Activated CD4-positive, CD25-positive, alpha-beta regulatory T cell treated with anti-CD3 and anti-CD28 coated beads, Interleukin-2, amount 50 U/mL, for 24 hours (primary cell): ENCODE measurements at places on chromosomes 4 and X.

GRCh38 chr4:31727030-31727429, 1006.9 kb downstream of the PCDH7 start:
- ATAC-seq: no peak

- no peak for ATAC-seq
These were observed 39.8 kb upstream of the KLHL13 start for GRCh38 chrX:118156254-118156952.

- ATAC-seq: no peak
These were observed 257.5 kb upstream of the IRS4 start for GRCh38 chrX:108993909-108994308.

DNA sequence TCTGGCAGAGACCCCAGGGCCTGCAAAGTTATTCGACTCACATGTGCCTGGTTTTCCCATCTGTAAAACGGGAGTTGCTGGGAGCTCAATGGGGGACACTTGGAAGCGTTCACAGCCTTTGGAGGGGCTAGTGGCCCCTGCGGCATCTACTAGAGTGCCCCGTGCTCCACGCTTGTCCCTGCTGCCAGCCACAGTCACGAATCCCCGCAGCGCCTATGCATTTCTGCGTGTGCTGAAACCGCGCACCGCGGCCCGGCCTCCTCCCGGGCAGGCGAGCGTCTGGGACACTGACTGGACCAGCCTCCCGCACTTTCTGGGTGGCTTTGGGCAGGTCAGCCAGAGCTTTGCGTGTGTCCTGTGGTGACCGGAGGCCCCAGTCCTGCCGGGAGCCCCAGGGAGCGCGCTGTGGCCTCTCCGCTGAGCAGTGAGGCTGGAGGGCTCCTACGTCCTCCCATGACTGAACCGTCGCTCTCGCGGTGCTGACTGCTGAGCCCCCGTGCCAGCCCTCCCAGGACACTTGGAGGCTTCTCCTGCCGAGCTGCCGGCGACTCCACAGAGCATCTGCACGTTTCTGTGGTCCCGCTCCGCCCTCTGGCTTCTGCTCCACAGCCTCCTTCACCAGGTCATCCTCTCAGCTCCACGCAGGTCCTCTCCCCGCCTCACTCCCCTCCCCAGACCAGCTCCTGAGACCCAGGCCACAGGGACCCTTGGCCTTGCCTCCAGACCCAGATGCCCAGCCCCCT, 36.3 kb downstream of the PIGG start:
- ATAC-seq: no peak

DNA sequence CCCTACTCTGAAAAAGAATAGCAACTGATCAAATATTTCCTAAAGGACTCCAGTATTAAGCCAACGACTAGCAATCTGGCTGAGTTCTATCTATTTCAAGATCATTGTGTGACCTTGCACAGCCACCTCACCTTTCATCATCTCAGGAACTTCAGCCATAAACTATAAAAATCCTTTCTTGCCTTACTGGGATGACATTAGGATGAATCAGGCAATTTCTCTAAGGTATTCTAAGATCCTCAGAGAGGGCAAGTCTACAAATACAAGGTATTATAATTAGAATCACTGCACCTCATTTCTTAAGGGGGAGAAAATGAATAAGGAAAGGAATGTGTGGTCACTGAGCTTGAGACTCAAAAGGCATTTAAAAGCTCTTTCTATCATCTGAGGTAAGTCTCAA, 152.6 kb downstream of the GRIA3 start:
- ATAC-seq: no peak

DNA sequence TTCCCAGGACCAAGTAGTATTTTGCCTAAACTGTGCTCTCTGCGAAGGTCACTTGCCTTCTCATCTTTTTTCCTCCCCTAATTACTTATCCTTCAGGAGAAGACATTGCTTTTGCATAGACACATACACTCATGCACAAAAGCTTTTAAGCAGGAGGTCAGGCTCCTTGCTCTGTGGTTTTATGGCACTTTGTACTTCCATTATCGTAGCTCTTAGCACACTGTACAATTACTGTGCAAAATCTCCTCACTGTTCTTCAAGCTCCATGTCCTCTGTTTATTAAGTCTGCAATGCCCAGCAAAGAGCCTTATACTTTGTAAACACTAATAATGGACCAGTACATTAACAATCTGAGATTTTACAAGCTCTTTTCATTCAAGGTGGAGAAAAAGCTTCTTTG, 188.4 kb upstream of the GNPDA2 start:
- ATAC-seq: no peak

DNA sequence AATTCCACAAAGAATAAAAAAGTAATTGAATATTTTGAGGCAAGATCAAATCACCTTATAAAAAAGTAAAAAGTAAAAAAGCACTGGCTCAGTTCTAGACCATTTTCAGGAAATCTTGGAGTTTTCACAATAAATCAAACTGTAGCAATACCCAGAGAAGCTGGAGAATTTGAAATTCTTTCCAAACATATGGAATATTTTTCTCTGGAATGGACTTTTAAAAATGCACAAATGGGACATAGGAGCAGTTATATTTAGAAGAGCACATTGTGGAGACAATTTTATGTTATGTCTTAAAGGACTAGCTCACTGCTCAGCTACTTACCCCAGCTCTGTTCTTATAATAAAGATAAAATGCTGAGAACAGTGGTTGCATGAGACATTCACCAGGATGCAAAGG, 211.9 kb upstream of the KIT start:
- no peak for ATAC-seq

DNA sequence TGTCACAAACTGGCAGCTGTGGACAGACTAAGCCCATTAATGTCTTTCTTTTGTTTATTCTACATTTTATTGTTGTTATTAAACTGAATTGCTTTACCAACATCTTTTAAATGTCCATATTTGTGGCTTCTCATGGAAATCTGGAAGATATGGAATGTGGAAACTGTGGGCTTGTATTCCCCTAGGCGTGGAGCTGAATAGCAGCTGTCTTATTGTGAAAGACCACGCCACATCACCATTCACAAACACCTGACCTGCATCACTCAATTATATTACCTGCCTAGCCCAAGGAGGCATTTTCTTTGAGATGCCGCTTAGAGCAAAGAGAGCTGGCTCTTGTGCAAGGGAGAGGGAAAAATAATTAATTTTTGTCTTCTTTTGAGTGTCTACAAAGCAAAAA, 96.9 kb upstream of the GPRIN3 start:
- no peak for ATAC-seq

GRCh38 chrX:471281-471680, 84.6 kb upstream of the PPP2R3B start:
- ATAC-seq: no peak

DNA sequence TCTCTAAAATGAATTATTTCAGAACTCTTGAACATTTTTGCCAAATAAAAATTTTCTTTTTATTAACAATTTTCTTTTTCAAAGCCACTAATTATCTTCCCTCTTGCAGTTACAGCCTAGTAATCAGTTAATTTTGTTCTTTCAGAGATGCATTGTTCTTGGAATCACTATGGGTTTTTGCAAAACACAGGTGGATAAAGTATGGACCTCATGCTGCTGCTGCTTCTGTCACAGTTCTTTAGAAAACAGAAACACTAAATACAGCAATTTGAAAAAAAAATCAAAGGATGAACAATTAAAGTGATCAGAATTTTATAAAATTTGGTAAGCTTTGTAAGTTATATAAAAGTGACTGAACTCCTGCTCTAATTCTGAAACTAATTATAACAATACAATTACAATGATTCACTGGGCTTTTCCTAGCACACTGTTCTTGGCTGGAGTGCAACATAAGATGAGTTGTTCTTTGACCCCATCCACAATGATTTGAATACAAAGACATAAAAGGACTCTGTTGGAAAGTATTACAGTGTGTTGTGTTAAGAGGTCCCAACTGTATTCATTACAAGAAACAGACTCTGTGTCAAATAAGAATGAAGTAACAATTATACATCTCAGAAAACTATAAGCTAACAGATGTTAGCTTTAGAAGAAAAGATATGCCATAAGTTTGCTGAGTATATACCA, 59.4 kb upstream of the GK2 start:
- ATAC-seq: no peak

- no peak for ATAC-seq
These were observed 236.9 kb downstream of the CHIC1 start for GRCh38 chrX:73799888-73800287.

- ATAC-seq: no peak
These were observed 78.8 kb downstream of the TMEM164 start for GRCh38 chrX:110081740-110082139.

GRCh38 chrX:115058276-115058675, 40.9 kb upstream of the IL13RA2 start:
- ATAC-seq: no peak

DNA sequence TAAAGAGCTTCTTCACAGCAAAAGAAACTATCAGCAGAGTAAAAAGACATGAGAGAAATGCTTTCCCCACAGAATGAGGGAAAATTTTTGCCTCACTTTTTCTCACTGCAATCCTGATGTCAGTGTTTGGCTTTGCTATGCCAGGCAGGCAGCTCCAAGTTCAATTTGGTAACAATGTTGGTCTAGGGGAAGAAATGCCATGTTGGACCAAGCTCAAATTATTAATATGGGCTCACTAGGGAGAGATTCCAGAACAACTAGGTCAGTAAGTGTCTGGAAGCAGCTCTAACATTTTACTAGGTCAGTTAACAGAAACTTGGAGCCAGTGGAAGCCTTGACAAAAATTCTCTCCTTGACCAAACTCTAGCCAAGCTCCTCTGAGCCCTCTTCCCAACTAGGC, 95.4 kb downstream of the NAF1 start:
- no peak for ATAC-seq

- ATAC-seq: no peak
These were observed 185.7 kb downstream of the UNC5C start for GRCh38 chr4:95362906-95363558.

- ATAC-seq: no peak
These were observed 103.5 kb downstream of the SLC34A2 start for GRCh38 chr4:25759101-25759500.

DNA sequence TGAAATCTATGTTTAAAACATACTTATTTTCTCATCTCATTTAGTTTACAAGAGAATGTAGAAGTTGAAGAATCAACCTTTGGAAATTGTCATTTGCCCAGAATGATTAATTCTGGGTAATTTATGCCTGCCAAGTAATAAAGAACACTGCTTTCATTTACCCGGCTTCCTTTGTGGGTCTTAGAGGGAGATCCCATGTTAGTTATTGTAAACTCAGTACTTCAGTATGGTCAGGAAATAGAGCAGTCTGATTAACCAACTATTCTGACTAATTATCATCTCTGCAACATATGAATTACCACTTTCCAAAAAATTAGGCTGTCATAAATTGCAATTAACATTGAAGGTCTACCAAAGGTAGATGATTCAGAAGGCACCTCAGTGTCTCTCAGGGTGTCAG, 324.5 kb downstream of the HNRNPD start:
- ATAC-seq: no peak

DNA sequence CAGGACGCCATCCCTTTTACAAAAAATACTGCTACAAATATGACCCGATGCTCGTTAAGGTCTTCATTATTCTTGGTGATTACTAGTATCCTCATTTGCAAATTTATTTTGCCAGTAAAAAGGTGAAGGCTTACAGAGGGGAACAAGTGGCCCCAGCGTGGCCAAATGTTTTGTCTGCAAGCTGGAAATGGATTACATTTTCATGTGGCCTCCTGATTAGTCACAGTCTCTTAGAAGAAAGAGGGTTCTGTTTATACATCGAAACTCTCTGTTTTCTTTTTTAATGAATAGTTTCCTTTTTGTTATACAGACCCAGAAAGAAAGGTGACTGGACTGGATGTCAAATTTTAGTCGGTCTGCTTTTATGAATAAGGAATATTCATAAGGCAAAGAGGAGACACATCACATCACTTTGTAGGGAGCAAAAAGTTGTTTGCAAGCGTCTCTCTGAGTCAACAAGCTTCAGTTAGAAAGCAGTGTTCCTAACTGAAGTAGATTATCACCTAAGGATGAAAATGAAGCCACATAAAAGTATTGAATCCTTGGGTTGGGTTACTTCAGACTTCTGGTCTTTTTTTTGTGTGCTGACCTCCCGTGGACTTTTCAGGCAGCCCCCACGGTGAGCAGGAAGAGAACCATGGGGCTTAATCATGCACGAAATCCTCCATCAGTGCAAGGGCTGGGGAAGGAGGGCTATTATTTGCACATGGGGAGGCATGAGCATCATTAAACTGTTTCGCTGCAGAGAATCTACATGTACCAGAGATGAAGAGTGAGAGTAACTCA, 125.6 kb downstream of the ARSF start:
- ATAC-seq: no peak

- no peak for ATAC-seq
These were observed 1074.1 kb upstream of the SLIT2 start for GRCh38 chr4:19177616-19178015.

DNA sequence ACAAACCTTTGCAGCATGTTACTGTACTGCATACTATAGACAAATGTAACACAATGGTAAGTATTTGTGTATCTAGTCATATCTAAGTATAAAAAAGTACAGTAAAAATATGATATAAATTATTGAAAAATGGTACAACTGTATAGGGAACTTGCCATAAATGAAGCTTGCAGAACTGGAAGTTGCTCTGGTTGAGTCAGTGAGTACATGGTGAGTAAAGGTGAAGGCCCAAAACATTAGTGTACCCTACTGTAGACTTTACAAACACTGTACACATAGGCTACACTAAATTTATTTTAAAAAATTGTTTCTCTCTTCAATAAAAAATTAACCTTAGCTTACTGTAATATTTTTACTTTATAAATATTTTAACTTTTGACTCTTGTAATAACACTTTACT, 25.8 kb downstream of the SPIN3 start:
- no peak for ATAC-seq

DNA sequence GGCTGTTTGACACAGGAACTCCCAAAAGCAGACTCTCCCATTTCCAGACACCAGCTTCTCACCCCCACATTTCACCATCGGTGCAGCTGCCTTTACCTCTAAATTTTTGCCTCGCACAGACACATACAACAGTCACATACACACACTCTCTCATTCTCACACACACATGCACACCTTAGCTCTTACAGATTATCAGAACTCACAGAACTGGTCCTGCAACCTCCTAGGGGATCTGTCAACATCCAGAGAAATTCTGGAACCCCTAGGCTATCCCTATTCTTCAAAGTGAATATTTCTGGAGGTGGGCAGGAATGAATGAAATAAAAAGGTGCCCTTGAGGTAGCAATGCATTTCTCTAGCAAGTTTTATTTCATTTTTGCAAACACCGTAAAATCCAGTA, 4.1 kb downstream of the HS6ST2 start:
- ATAC-seq: no peak

- no peak for ATAC-seq
These were observed 58.5 kb upstream of the AGTR2 start for GRCh38 chrX:116111934-116112595.

GRCh38 chrX:102832661-102833060, 104.4 kb upstream of the RAB40AL start:
- no peak for ATAC-seq
